ENCODE measurements at places on chromosomes 7 and 10.

- DNase-seq, result no peak
Observed at GRCh38 chr7:139249179-139249810, 18.3 kb downstream of the UBN2 start.

DNA sequence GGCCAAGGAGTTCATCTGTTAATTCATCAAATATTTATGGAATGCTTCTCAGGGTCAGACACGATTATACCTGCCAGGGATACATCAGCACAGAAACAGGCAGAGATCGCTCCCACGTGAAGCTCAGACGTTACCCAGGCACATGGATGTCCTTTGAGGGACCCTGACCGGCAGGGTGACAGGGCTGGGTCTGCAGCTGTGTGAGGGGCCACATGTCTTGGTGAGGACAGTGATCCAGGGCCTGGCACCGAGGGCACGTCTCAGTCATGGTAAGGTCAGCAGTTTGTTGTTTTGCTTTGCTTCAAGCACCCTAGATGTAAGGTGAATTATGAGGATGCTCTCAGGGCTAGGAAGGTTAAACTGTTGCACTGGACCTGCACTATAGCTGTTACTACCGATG is 227.9 kb downstream of the WDR37 start:
- DNase-seq, result no peak

- no peak for DNase-seq
Observed at GRCh38 chr10:43862756-43863155, 214.1 kb upstream of the ZNF32 start.

GRCh38 chr7:1466524-1467271 is 7.4 kb upstream of the MICALL2 start:
- no peak for DNase-seq

GRCh38 chr10:102027261-102027660 is 28.7 kb downstream of the ARMH3 start:
- no peak for DNase-seq

DNA sequence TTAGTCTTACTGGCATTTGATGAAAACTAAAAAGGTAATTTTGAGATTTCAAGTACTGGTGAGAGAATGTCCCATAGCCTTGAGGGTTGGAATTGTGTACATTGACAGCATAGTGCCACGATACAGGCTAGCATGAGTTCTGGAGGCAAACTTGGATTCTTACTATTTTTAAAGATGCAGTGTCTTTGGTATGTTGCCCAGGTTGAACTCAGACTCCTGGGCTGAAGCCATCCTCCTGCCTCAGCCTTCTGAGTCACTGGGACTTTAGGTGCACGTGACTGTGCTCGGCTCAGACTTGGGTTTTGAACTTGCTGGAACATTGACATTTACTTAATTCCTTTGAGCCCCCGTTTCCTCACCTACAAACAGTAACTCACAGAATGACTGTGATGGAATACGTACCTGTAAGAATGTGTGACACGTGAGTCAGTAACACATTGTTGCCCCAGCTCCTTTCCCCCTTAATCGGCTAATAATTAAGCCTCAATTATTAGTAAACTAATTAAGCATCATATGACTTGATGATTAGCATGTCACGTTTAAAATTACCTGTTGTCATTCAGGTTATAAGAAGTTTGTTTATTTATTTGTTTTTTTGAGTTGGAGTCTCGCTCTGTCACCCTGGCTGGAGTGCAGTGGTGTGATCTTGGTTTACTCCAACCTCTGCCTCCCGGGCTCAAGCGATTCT is 10.6 kb downstream of the DNAJB6 start:
- no peak for DNase-seq

DNA sequence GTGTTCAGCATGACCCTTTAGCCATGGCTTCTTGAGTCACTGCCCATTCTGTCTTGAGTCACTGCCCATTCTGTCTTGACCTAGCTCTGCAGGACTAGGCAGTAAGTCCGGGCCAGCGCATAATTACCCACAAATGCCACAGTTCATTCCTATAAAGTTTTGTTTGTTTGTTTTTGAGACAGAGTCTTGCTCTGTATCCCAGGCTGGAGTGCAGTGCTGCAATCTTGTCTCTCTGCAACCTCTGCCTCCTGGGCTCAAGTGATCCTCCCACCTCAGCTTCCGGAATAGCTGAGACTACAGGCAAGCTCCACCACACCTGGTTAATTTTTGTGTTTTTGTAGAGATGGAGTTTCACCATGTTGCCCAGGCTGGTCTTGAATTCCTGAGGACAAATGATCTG is 32.7 kb upstream of the TARP start:
- no peak for DNase-seq

DNA sequence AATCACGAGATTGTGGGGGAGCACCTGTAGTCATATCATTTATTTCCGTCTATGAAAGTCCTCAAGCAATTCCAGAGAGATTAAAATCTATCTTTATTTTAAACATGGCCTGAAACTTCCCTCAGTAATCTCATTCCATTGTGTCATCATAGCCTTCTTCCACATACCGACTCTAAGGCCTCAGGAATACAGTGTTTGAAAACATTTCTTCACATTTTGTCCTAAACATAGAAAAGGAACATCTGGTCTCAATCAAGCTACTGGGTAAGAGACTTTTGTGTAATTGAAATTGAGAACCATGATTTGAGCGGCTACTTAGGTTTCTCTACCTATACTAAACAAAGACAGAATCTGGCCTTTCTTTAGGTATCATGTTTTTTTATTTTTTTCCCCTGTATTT is 78.0 kb upstream of the ELMO1 start:
- no peak for DNase-seq

DNA sequence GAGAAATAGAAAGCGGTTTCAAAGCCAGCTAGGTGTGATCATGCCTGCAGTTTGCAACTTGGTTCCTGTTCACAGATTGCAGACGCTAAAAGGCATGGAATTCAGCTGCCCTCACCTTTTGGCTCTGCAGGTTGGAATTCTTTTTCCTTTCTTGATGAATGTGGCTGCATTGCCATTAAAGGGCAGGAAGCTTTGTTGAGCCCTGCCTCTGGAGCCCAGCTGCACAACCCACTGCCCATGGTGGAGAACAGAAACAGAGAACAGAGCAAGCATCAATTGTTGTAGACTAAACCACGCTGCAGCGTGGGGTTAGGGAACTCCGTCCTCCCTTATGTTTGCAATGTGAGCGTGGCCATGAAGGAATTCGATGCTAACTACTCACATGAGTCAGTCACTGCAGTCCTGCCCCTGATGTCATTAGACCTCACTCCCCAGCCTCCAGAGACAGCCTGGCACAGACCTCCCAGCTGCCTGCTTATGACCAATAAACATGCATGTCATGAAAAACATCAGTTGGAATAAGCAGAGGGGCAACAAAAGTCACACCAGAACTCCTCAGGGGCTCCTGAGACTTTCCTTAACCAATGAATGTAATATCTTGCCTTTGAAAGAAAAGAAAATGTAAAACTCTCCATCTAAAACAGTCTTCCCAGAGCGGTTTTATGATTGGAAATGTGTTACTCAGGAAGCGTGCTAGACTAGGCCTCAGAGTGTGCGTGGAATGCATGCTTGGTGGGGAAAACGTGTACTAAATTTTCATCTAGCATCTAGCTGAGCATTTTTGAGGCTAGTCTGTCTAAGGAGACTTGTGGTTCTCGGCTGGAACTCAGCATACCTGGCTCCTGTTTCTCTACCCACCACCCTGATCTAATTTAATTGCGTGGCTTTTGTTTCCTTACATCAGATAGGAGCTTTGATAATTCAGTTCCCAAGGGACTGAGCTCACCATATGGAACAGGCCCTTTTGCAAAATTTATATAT is 232.2 kb downstream of the KIAA1217 start:
- no peak for DNase-seq

DNA sequence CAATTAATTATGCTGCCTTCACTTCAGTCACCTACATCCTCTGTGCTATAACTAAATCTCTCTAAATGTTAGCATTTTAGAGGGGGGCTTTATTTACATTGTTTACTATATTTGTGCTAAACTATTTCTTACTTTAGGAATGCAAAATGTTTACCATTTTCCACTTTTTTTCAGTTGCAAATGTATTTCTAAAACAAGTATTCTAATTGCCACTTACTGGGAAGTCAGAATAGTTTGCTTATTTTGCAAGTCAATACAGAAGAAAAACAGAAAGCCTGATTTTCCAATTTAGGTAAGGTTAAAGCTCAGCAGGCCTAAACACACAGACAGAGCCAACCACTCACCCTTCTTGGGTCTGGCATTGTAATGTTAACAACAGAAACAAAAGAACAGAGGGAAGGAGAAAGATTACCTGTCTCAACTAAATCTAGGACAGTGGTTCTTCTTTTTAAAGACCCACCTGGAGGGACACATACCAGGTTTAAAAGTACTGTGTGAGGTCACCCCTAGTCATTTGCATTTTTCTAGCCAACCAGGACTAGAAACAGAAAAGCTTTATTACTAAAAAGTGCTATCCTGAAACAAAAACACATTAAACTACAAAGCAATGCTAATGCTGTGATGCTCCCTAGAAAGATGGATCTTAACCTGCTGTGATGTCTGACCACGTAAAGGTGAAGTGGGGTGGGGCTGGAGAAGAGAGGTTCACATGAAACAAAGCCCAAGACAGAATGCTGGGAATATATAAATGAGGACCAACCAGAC is 178.2 kb downstream of the SLC25A13 start:
- peak; percentile 44 for DNase-seq

DNA sequence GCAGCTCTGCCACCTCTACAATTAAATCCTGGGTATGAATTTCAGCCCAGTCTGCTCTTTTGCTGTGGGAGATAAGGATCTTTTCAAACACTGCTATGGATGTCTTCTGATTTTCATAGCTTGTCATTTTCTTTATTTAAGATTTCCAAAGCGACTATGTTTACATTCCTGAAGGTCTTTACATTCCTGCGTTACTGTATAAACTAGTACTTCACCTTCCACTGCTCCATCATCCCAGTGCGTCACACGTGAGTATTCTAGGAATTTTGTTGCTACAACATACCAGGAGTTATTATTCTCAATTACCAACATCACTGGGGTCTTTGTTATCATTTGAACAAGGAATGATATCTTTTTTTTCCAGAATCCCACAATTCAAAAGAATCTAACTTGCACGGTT is 944.7 kb downstream of the SORCS3 start:
- no peak for DNase-seq

GRCh38 chr10:132586739-132587138 is 49.2 kb downstream of the INPP5A start:
- DNase-seq, result no peak

GRCh38 chr10:778626-779330 is 89.3 kb upstream of the DIP2C start:
- no peak for DNase-seq

DNA sequence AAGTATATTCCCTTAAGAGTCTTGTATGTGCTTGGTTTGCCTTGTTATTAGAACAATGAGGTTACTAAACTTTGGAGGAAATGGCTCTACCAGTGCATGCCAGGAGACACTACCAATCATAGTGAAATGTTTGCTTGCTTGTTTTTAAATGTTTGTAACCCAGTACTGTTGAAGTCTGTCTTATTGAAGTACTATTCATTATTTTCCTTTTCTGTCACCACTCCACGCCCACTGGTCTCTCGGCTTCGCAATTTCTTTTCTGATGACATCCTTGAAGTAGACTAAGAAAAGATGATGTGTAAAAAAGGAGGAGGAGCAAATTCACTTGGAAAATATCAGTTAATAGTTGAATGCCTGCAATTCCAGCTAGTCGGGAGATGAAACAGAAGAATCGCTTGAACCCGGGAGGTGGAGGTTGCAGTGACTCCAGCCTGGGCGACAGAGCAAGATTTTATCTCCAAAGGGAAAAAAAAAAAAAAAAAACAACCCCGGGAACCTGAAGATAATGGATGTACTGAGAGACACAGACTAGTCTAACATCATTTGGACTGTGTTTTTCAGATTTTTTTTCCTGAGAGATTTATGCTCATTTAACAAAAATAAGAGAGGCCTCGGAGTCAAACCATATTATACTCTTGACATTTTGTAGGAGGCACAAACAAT is 959.4 kb downstream of the PCDH15 start:
- DNase-seq, result no peak

- DNase-seq, result no peak
Observed at GRCh38 chr7:106220307-106220706, 64.5 kb downstream of the NAMPT start.

GRCh38 chr10:90775351-90776028 is 82.3 kb downstream of the HTR7 start:
- no peak for DNase-seq

Measured in COR-L47 (cell line).